Fibroblast of skin of right biceps (primary cell): ENCODE measurements at places on chromosomes 5 and 9.

GRCh38 chr5:133119233-133119711, 67.5 kb downstream of the HSPA4 start:
- DNase-seq = no peak

GRCh38 chr5:84794486-84795035, 409.9 kb upstream of the EDIL3 start:
- no peak for DNase-seq

DNA sequence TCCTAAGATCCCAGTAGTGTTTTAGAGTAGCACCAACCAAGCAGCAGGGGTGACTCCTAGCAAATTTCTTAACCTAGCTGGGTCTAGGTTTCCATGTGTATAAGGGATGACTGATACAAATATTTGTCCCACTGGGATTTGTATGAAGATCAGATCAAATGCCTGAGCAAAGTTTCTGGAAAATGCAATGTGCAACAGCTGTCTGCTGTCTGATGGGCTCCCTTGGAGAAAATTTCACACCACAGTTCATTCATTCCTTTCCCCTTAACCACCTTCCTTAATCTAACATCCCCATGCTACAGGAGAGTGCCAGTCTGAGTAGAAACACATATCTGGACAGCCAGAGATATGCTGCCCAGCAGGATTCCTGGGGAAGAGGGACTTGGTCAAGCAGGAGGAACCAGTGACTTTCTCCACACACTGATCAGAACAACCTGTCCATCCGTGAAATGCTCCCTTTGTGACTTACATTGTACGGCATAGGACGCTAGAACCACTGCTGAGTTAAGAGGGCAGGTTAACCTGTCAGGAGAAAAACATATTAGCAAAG, 53.3 kb downstream of the PTPN3 start:
- no peak for DNase-seq

DNA sequence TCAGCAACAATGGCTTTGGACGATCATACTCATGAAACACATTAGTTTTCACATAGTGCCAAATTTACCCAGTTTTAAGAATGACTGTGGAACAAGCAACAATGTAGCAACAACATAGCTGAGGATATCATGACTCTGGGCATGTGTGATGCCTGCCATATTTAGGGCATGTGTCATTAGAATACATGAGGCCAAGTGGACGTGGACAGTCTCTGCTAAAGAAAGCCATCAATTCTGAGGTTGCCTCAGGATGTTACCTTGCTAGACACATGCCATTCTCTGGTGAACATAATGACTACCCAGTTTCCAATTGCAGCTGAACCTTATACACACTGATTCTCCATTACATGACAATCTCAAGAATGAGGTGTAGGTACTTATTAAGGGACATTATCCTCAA, 103.3 kb upstream of the ADAMTS19 start:
- DNase-seq = no peak

- peak; percentile 65 for DNase-seq
Measured at GRCh38 chr9:98707166-98708102, 1.3 kb downstream of the GABBR2 start.

DNA sequence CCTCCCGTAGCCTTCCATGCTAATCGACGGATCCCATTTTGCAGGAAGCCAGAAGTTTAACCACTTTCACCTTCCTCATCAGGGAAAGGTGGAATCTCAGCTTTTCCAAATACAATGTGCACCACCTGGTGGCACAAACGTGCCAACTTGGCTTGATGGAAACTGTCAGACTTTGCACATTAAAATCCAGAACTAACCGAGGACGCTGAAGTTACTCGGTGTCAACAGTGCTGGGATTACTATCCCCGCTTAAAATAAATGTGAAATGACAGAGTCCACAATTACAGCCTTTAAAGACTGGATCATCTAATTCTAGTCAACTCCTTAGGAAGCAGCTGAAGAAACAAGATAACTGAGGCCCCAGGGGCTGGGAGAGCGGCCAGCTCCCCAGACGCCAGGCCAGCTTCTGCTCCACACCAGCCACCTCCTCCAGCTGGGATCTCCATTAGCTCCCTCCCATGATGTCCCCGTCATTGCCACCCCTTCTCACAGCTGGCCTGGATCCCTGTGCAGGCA, 50.1 kb upstream of the RETREG1 start:
- DNase-seq = no peak

- peak; percentile 48 for DNase-seq
Measured at GRCh38 chr5:131634666-131634995, 398 bp downstream of the RAPGEF6 start.

DNA sequence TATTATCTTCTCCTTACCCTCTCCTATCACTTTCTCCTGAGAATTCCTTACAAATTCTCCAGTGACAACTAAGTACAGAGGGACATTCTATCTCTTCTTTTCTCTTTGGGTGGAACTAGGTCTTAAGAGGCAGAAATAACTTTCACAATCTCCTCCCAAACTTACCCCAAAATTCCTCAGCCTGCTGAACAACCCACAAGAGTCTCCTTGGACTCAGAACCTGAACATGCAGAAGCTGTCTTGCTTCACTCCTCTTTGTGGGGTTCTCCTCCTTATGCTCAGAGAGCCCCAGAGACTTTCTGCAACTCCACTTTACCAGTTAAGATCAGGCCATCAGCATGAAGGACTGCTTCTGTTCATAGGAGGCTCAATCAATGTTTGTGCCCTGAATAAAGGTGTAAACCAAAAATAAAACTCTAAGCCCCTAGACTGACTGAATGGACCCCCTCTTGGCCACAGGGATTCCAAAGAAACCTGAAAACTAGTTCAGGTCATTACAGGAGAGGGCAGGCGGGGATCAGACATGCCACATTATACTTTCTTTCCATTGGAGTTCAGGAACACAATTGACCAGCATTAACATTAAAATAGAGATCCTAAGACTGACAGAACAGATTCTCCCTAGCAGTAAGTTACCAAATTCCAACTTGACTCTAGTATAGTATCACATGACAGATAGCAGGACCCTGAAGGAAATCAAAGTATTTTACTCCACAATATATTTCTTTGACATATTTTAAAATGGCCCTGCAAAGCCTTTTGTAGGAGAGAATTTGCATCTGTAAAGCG, 179.7 kb upstream of the FBXL17 start:
- DNase-seq = peak; percentile 28

DNA sequence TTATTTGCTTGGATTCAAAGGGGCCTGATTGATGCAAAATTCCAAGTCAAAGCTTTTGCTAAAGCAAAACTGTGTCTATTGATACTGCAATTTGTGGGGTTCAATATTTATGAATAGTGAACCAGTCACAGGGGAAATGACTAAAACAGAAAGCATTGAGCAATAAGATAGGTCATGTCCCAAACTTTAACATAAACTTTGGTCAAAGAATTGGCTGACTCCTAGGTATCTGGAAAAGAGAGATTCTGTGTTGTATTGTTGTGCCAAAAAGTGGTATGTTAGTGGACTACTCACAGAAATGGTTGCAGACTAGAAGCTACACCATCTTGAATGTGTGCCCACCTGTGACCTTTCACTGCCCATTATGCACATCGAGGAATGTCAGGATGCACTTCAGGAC, 585.5 kb upstream of the RGMB start:
- DNase-seq = no peak

DNA sequence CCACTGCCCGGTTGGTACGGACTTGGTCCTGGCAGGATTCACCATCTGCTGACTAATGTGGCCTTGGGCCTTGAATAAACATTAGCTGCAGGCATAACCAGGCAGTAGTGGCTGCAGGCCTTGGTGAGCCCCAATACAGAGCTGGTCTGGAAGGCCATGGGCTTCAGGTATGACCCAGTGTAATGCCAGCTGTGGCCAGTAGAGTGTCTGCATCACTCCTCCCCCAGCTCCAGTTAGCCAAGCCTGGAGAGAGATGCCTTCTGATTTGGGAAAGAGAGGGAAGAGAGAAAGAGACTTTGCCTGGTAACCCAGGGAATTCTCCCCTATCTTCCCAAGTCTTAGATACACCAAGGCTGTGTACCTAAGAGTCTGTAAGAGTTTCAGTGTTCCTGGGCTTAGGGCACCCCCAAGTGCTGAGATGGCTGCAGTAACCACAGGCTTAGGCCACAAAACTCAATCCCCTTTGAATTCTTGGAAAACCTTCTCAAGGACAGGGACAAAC, 5.6 kb upstream of the C5 start:
- no peak for DNase-seq

- DNase-seq = no peak
Measured at GRCh38 chr5:115767424-115767823, 49.0 kb downstream of the CDO1 start.

DNA sequence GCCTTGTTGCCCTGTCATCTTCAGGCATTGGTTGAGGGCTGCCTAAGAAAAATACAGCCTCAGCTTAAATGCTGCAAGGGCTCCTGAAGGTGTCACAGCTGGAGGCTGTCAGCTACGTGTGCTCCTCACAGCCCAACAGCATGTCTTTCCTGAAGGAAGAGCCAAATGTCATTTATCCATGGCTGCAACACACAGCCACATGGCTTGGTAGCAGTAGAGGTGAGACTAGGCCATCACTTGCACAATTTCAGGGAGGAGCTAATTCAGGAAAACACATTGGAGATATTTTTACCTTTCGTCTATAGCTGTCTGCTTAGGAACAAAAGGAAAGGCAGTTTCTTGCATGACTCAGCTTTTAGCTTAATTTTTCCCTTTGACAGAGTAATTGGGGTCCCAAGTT, 260.7 kb downstream of the SYK start:
- DNase-seq = no peak
